Activated T-helper 9 cell treated with anti-CD3 and anti-CD28 coated beads, Interleukin-2, amount 50 U/mL, for 16 hours (primary cell): ENCODE measurements at places on chromosomes 6 and 20.

- no peak for DNase-seq
Observed at GRCh38 chr20:35888657-35889056, 65.6 kb downstream of the SCAND1 start.

DNA sequence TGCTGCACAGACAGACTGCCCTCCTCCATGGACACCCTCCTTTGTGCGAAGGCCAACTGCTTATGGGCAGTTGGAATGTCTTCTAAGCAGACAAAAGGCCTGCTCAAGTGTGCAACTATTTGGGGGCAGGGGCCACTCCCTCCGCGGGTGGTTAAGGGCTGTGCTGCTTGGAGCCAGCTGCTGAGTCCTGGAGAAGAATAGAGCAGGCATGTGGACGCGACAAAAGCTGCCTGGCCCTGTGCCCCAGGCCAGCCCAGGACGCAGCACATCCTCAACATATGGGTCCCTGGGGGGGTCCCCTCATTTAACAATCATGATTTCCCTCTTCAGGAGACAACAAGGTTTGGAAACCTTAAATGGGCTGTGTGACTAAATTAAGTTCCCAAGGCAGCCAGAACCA lies 45.5 kb upstream of the ENTPD6 start:
- no peak for DNase-seq

- DNase-seq: no peak
Observed at GRCh38 chr6:110799189-110799588, 16.1 kb downstream of the CDK19 start.

- DNase-seq: no peak
Observed at GRCh38 chr6:138957484-138957883, 30.6 kb downstream of the REPS1 start.

- DNase-seq: no peak
Observed at GRCh38 chr6:147392917-147393625, 115.4 kb upstream of the SAMD5 start.

DNA sequence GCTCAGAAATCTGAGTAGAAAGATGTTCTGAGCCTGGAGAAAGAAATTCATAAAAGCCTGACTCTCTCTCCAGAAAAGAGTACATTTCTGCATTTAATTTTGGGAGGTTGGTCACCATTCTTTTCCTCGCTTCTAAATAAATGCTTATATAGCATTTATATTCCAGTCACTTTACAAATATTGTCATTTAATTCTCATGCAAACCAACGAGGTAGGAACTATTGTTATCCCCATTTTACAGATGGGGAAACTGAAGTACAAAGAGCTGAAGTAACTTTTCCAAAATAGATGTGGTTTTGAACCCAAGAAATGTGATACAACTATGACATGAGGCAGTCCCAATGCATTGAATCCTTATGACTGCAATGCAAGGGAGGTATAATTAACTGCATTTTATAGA lies 4.5 kb upstream of the TRIB3 start:
- no peak for DNase-seq

- no peak for DNase-seq
Observed at GRCh38 chr20:11207749-11208502, 534.1 kb upstream of the JAG1 start.

GRCh38 chr6:33061987-33062386 lies 11.5 kb downstream of the HLA-DPA1 start:
- no peak for DNase-seq

DNA sequence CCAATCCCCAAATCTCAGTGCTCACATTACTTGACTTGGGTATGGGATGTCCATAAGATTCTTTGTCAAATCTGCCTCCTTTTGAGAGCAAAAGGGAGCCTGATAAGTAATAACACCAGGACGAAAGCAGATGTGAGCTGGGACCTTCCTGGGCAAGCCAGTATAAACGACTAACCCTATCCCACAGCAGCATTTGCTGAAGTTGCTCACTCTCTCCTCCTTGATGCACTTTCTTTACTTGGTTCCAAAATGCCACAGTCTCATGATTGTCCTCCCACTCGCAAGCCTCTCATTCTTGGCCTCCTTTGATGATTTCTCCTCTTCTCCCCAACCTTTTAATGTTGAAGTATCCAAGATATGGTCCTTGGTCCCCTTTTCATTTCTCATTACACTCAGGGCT lies 44.7 kb upstream of the TAGAP start:
- DNase-seq: no peak

DNA sequence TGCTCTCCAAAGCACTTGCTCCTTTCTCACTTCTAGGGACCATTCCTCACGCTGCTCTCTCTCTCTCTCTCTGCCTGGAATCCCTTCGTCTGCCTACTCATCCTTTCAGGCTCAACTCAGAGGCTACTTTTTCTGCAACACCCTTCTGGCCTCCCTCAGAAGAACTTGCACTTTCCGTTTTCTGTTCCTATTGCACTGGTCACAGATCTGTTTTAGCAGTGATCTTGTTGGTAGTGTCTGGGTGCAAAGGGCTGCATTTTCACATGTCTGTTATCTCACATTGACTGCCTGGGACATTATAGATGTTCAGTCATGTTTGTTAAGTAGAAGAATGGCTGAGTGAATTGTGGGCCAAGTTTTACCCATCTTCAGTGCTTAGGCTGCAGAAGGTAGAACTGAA lies 63.5 kb downstream of the RIN2 start:
- no peak for DNase-seq

- DNase-seq: no peak
Observed at GRCh38 chr6:14664621-14665315, 547.2 kb downstream of the CD83 start.

DNA sequence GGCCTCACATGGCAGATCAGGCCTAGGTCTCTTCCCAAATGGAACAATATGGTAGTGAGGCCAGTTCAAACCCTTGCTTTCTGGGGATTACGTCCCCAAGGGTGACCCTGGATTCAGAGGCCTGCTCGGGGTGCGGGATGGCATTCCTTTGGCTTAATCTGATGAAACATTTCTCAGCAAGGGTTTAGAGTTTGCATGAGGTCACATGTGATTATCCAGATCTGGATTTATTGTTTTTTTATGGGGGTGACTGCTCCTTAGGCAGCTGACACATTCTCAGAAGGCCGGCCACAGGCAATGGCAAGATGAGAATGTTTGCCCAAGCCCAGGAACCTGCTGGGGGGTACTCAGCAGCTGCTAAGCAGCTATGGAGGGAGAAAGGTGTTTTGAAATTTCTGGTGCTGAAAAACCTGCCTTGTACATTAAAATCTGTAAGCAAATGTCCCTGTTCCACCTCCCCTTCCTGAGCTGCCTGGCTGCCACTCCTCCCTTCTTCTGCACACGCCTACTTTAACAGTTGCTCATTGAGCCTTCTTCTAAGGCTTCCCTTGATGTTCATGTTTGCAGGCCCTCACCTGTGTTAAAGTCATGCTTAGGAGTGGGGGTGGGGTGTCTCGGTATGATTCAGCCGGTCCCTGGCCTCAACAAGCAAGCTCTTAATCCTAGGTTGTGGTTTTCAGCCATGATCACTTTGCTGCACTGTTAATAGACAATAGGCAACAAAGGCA lies 37.9 kb upstream of the FUCA2 start:
- no peak for DNase-seq

GRCh38 chr6:35895560-35895959 lies 25.3 kb downstream of the SRPK1 start:
- DNase-seq: no peak

GRCh38 chr20:63114693-63115311 lies 101.1 kb downstream of the YTHDF1 start:
- no peak for DNase-seq

DNA sequence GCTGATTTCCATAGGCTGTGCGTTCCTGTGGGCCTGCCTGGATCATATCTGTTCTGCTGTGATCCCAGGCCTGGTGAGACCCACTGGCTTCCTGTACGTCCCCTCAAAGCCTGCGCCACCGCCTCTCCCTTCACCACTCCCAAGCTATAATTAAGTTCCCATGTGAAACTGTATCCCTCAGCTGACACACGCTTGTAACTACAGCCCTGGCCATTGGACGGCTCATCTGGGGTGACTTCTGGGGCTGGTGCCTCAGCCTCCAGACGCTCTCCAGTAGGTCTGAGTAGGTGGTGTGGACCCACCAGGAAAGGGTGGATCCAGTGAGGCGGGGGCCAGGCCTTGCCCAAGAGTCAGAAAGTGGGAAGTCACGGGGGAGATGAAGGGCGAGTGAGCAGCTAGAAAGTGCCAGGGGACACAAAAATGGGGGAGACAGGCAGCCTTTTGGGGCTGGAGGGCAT lies 21.0 kb downstream of the PPARD start:
- DNase-seq: no peak

DNA sequence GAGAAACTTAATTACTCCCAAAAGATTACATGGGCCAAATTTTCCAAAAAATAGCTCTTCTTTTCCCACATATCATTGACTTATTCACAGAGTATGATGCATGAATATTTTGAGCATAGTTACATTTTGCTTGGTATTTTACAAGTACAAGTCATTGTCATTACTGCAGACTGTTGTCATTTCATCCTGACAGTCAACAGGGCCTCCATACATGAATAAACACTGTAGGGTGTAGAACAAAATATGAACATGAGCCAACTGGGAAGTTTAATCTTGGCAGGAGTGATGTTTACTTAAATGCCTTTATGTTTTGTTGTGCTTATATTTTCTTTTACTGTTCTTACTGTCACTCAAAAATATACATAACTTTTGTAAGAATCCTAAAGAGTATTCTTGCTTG lies 340.7 kb downstream of the ADGRB3 start:
- DNase-seq: no peak

- DNase-seq: no peak
Observed at GRCh38 chr6:158825951-158826306, 6.8 kb upstream of the EZR start.

DNA sequence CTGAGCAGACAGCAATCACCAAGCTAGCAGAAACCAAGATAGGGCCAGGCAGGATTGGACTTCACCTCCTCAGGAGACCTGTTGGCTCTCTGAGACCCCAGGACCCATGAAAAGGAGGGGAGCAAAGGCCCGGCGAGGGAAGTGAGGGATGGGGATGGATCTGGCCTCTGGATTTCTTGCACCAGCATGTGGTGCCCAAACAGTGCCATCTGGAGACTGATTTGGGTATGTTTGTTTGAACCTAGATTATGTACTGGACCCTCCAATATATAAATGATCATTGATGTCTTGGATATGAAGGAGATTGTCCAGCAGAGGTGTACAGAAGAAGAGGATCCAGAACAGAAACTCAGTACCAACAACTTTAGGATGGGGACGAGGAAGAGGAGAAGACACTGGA lies 83.4 kb upstream of the LY86 start:
- DNase-seq: no peak

DNA sequence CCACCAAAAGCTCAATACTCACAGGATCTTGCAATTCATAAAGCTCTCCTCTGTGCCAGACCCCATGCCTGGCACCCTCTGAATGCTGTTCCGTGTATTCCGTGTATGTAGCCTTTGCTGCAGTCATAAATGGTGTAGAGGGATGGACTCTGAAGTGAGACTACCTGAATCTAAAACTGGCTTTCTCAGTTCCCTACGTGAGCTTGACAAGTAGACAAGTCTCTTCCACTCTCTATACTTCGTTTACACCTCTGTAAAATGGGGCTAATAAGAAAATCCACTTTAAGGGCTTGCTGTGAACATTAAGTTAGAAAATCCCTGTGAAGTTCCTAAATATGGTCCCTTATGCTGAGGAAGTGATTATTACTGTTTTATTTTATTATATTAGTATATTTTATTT lies 31.5 kb downstream of the PPP1R16B start:
- no peak for DNase-seq

DNA sequence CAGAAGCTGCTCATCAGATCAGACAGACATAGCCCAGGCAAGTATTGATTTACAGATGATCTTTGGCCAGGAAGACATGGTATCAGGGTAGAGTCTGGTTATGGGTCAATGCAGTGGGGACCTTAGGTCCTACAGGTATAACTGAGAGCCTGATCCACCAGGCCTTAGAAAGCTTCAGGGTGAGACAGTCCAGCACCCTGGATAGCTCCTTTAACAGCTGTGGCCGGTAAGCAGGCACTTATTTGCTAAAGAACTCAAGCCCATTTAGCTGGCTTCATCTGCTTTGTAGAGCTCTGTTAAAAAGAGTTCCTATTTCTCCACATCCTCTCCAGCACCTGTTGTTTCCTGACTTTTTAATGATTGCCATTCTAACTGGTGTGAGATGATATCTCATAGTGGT lies 39.6 kb downstream of the ESR1 start:
- DNase-seq: no peak

DNA sequence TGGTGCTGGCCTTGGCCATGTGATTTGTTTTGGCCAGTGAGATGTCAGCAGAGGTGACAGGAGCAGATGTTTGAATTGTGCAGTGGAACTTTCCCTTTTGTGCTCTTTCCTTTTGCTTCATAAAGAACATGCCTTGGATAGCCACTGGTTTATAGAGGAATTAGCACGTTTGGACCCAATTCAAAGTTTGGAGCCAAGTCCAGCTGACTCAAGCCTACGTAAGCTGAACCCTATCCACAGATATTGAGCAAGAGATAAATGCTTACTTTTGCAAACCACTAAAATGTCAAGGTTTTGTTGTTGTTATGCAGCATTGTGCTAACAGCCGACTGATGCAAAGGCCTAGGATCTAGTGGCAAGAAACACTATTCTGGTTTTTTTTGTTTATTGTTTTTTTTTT lies 230.9 kb upstream of the CITED2 start:
- no peak for DNase-seq

- no peak for DNase-seq
Observed at GRCh38 chr6:15389765-15390723, 144.2 kb downstream of the JARID2 start.

DNA sequence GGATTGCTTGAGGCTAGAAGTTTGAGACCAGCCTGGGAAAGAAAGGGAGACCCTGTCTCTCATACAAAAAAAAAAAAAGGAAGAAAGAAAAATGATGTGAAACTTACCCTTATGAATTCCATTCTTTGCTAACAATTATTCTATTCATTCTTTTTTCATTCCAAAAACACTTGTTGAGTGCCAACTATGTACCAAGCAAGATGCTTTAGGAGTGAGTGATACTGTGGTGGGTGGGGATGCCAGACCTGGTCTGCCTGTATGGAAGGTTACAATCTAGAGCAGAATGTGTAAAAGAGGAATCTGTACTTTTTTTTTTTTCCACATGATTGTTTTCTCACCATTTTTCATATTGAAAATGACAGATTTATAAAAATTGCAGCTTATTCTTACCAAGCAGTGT lies 73.8 kb upstream of the TULP1 start:
- no peak for DNase-seq

DNA sequence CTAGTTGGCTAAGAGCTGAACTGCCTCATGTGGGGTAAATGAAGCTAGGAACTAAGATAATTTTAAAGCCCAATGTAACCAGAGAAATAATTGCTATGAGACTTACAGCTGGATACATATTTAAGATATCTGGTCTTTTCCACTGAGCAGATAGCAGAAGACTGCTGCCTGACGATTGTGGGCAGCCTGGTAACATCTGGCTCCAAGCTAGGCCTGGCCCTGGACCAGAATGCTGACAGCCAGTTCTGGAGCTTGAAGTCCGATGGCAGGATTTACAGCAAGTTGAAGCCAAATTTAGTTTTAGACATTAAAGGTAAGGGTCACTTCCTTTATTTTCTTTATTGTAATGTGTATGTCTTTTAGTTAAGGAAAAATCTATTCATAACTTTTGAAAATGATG lies 65.7 kb downstream of the RTN4IP1 start:
- DNase-seq: no peak

- no peak for DNase-seq
Observed at GRCh38 chr20:62778601-62779416, 17.5 kb upstream of the MRGBP start.

- DNase-seq: no peak
Observed at GRCh38 chr20:289693-290083, 862 bp downstream of the C20orf96 start.

- DNase-seq: no peak
Observed at GRCh38 chr6:31131595-31131994, 7.3 kb downstream of the PSORS1C2 start.

- no peak for DNase-seq
Observed at GRCh38 chr6:154329350-154330170, 27.0 kb downstream of the IPCEF1 start.
